ENCODE measurements at places on chromosomes 16 and 17.

DNA sequence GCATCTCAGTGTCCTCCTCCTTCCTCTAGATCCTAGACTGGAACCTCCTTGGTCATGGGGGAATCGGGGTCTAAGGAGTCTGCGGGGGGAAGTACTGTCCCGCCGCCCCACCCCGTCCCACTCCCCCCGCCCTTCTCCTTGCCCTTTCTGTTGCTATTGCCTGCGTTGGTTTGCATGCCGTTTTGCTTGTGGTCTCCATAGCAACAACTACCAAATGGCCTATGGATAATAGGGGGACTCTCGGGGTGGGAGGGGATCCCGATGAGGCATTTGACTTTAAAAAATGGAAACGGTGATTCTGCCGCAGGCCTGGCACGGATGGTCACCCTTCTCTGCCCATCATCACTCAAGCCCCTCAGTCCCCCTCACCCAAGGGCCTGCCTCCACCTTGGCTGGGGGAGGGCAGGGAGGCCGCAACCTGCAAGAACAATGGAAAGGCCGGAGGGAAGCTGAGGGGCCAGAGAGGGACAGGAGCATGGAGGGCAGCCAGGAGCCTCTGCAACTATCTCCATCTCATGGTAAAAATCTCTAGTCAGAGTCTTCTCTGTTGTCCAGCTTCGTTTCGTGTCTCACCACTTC, 231.4 kb upstream of the TNRC6C start:
- DNase-seq, result no peak

GRCh38 chr17:80866050-80866793, 125.4 kb upstream of the CHMP6 start:
- peak; percentile 34 for DNase-seq

- no peak for DNase-seq
Measured at GRCh38 chr17:9509236-9509816, 66.3 kb downstream of the STX8 start.

DNA sequence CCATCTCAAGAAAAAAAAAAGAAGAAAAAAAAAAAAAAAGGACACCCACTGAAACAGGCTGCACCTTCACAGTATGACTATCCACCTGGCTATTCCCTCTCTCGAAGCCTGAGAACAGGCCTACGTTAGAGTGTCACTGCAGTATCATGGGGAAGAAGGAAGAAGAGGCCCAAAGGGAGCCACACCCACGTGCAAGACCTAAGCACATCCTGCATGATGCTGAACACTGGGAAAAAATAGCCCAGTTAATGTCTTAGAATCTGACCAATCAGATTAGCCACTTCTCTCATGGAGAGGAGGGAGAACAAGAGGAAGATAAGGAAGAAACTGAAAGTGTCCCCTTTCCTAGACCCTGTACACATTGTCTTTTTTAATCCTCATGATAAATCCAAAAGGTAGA, 19.5 kb upstream of the MED13 start:
- no peak for DNase-seq

- peak; percentile 23 for DNase-seq
Measured at GRCh38 chr16:89409161-89409711, 81.1 kb downstream of the ANKRD11 start.

- DNase-seq, result no peak
Measured at GRCh38 chr17:77606865-77607210, 351.7 kb upstream of the TNRC6C start.

DNA sequence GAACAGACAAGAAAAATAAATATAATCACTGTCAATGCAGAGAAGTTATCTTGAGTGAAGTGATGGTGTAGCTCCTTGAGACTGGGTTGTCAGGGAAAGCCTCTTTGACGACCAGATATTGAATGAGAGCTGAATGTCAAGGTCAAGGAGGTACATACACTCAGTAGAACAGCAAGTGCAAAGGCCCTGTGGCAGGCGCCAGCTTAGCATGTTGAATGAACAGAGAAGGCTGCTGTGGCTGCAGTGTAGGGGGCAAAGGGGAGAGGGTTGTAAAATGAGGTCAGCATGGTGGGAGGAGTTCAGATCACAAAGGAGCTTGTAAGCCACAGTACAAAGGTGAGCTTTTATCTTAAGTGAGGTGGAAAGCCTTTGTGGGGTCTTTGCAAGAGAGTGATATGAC, 111.5 kb downstream of the ZFHX3 start:
- DNase-seq, result no peak

DNA sequence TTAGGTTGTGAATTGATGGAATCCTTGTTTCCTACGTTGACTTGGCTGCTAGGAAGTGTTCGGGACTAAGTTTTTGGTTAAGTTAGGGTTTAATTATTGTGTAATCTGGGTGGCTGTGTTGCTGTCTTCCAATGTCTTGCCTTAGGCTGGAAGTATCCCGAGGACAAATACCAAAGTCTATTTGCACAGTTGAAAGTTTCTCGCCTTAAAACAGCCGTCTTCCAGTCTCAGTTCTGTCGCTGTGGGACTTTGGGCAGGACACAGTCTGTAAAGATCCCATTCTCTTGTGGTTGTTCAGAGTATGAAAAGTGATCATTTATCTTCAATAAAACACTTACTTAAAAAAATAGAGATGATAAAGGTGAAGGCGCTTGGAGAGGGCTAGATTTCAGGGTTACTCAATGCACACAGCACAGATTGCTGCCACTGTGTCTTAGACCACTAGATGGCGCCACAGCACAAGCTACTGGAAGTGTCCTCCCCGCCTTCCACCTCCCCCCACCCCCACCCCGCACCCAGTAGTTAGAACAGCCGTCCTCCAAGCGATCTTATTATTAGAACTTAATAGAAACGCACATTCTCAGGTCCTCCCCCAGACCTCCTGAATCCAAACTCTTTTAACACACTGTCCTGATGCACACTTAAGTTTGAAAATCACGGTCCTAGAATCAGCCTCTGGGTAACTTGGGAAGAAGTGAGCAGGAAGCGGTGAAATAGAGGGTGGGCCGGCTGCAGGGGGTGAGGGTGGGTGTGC, 45.8 kb downstream of the AKAP1 start:
- peak; percentile 63 for DNase-seq

DNA sequence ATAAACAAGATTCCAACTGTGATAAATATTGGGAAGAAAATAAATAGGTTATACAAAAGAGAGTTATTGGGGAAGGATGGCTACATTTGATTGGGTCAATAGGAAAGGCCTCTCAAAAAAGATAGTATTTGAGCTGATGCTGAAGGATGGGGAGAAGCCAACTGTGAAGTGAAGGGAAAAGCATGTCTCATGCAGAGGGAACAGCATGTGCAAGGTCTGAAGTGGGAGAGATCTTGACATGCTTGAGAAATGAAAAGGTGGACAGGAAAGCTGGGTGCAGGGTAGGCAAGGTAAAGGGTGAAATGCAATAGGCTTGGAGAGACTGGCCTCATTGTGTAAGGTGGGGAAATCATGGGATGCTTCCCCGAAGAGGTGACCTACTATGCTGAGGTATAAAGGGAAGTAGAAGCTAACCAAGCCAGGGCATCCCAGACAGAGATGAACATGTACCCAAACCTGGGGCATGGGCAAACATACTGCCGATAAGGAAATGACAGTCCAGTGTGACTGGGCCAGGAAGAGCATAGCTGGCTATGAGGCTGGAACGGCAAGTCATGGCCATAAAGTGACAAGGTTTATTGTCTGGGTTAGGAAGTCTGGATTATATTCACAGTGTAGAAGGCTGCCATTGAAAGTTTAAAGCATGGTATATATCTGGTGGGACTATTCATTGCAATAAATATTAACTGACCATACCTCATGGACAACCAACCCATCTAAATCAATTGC, 91.2 kb downstream of the TOX3 start:
- DNase-seq, result no peak

DNA sequence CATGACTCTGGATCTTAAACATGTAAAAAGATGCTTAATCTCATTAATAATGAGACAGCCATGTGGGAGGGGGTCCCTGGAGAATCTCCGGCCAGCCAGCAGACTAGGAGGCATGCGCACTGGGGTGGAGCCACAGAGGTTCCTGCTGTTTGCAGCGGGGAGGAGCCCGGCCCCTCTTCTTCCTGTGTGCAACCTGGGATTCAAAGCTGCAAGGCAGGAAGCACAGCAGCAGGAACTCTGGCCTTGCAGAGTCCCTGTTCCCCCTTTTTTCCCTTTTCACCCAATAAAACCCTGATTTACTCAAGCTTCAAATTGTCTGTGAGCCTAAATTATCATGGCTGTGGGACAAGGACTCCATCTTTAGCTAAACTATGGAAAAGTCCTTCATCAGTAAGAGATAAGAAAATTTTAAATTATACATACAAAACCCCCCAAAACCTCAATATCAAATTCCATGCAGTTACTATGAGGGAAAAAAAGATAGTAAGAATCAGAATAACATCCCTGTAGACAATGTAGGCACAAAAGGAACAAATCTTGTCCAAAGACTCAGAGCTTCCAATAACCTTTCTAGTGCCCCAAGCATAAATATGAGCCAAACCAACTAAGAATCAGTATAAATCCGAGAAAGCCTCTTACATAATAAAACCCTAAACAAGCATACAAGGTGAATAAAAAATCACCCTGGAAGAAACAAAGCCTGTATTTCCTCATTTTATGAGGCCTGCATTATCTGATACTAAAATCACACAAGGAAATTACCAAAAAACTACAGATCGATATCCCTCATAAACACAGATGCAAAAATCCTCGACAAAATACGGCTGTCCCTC, 12.1 kb downstream of the CFDP1 start:
- no peak for DNase-seq

DNA sequence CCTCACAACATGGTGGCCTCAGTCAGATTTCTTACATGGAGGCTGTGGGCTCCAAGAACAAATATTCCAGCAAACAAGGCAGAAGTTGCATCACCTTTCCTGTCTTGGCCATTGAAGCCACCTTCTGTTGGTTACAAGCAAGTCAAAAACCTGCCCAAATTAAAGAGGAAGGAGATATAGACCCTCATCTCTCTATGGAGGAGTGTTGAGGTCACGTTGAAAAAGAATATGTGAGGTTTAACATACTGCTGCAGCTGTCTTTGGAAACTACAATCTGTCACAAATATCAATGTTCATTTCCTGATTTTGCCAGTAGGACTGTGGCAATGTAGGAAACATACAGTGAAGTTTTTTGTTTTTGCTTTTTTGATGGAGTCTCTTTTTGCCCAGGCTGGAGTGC, 211.4 kb downstream of the COPRS start:
- no peak for DNase-seq

GRCh38 chr16:48676836-48677235, 66.9 kb upstream of the N4BP1 start:
- DNase-seq, result no peak

DNA sequence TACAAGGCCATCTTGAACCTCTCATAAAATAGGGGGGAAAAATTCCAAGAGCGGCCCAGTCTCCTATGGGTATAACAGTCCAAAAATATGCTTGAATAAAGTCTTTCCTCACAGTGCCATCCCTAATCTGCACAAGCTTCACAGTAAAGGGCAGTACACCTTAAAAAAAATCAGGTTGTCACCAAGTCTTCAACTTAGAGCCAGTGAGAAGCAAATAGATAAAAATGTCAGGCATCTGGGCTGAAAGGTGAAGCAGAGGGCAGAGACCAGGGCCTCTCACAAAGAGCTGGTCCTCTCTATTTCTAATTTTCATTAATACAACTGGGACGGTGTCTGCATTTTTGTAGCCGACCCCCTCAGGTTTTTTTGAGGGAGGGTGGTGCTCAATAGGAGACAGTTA, 82.9 kb downstream of the SSH2 start:
- DNase-seq, result no peak

- no peak for DNase-seq
Measured at GRCh38 chr17:72651988-72652387, 440.5 kb downstream of the SLC39A11 start.

DNA sequence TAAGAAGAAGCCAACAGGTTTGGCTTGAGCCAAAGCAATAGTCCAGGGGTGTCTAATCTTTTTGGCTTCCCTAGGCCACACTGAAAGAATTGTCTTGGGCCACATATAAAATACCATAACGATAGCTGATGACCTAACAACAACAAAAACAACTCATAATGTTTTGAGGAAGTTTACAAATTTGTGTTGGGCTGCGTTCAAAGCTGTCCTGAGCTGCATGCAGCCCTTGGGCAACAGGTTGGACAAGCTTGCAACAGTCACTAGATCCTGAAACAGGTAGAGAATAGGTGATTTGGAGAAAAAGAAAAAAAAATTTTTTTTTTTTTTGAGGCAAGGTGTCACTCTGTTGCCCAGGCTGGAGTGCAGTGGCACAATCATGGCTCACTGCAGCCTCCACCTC, 4.5 kb downstream of the CRYBA1 start:
- DNase-seq, result no peak

GRCh38 chr17:35540589-35541404, 3.3 kb upstream of the SLFN12L start:
- no peak for DNase-seq

- no peak for DNase-seq
Measured at GRCh38 chr16:52191531-52192134, 355.3 kb downstream of the TOX3 start.

DNA sequence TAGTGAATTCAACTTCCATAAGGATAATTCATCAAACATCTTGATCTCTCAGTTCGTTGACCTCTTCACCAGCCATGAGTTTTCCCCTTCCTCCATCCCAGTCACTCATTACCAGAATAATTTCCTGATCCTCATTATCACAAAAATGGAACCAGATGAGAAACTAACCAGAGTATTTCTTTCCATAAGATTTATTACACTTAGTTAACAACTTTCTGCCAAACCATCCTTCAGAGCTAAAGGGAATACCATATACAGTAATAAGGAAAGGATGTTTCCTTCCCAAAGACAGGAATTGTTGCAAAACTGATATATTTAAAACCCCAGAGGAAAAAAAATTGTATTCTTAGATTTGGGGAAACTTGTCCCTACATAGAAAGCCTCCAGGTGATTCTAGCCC, 8.6 kb downstream of the KRTAP29-1 start:
- DNase-seq, result no peak

DNA sequence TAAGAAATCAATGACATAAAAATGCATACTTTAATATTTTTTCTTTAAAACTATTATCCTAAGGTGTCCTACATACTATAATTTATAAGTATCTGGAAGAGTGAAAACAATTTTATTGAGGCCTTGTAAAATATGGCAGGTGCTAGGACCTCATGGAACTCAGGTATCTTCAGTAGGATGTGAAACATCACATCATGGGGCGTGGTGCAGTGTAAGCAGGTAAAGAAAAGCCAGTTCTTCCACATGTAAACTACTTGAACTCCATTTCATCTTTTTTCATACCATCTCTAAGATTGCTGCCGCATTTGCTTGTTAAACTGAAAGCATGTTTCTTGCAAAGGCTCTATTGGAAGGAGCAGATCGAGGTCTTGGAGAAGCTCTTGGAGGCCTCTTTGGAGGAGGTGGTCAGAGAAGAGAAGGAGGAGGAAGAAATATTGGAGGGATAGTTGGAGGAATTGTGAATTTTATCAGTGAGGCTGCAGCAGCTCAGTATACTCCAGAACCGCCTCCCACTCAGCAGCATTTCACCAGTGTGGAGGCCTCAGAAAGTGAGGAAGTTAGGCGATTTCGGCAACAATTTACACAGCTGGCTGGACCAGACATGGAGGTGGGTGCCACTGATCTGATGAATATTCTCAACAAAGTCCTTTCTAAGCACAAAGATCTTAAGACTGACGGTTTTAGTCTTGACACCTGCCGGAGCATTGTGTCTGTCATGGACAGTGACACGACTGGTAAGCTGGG, at the start of gene CAPNS2:
Gene CAPNS2 (plus strand): TSS at position 253 of the 744 bp plus-strand sequence. CDS start 73 bp downstream, at position 326.
- DNase-seq, result no peak

Measured in stimulated activated CD4-positive, alpha-beta T cell treated with anti-CD3 and anti-CD28 coated beads, Interleukin-1b, Interleukin-23, amount 100 ng/mL, for 1 hour (primary cell).